ENCODE measurements at places on chromosomes 16 and 17.

GRCh38 chr17:62987136-62987535 lies 21.1 kb downstream of the TANC2 start:
- no peak for DNase-seq

DNA sequence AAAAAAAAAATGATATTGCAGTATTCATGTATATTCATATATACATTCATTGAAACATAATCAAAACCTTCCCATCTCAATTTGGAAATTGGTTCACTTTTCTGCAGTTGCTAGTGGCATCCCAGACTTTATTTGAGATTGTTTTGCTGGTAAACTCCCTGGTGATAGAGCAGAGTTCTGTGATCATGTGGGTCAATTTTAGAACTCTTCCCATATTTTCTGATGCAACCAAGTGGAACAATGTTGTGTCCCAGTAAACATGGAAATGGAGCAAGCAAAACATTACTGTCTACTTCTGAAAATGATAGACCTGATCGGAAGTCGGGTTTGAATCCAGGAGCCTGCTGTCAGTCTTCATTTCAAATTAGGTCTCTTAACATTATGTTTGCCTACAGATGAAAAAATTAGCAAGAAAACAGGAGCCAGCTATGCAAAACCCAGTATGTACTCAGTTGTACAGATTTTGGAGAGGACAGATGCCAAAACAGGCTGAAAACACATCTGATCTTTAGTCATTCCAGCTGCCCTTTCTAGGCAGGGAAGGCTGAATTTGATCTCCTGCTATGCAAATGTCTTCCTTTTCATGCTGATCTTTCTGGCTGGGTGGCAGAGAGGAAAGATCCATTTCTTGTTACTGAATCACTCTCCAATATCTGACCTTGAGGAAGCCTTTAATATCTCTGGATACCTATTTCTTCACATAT lies 786.6 kb upstream of the SOX9 start:
- DNase-seq, result no peak

DNA sequence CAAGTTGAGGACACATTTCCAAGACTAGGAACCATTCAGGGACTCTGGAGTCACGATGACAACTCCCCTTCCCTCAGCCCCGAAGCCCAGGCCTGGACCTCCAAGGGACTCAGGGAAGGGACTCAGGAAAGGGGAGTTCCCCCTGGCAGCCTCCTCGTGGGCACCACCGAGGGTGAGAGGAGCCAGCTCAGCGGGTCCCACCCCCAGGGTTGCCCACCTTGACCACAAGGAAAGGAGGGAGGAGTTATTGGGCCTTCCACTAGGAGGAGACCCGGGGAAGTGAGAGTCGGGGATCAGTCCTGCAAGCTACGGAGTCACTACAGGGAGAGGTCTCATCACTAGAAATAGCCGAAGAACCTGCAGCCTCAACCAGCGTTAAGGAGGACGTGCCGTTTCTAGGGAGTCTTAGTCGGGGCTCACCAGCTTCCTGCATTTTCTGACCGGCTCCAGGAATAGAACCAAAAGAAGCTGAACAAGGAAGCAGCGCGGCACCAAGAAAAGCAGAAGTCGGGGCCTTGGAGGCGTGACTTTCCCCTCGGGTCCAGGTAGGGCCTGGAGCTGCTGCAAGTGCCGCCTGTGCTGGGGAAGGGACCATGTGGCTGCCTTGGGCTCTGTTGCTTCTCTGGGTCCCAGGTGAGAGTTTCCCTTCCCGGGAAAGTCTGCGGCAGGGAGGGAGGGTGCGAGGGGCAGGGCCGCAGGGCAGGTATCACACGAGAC lies at the start of gene CD300A:
Gene CD300A (plus strand): TSS at position 524 of the 717 bp plus-strand sequence. CDS start 70 bp downstream, at position 594.
- DNase-seq, result no peak

DNA sequence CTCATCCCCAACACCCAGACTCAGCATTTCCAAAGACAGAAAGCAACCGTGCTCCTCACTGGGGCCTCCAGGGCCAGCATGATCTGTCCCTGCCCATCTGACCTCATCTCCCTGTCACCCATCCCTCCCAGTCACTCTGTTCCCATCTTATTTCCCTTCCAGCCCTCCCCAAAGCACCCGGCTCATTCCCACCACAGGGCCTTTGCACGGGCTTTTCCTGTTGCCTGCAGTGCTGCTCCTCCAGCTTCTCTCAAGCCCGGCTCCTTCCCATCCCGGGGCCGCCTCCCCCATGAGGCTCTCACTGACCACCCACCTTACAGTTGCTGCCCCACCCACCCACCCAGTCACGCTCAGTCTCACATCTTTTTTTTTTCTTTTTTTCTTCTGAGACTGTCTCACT lies 54.8 kb downstream of the RMI2 start:
- DNase-seq, result no peak

DNA sequence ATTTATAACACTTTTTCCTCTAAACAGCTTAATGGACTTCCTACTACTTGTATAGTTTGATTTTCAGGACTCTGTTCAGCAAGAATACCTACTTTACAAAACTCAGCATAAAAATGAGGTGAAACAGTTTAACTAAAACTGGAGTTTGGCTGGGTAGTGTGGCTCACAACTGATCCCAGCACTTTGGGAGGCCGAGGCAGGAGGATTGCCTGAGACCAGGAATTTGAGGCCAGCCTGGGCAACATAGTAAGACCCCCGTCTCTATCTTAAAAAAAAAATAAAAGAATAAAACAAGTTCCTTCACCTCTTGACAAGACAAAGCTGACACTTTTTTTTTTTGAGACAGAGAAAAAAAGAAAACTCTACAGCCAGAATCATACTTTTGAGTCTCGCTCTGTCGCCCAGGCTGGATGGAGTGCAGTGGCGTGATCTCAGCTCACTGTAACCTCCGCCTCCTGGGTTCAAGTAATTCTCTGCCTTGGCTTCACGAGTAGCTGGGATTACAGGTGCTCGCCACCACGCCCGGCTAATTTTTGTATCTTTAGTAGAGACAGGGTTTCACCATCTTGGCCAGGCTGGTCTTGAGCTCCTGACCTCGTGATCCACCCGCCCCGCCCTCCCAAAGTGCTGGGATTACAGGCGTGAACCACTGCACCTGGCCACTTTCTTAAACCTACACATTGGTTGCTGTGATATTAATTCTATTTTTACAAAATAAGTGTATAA lies 2.6 kb downstream of the PDF start:
- no peak for DNase-seq

GRCh38 chr17:66966704-66967418 lies 2.4 kb downstream of the CACNG4 start:
- peak; percentile 17 for DNase-seq

DNA sequence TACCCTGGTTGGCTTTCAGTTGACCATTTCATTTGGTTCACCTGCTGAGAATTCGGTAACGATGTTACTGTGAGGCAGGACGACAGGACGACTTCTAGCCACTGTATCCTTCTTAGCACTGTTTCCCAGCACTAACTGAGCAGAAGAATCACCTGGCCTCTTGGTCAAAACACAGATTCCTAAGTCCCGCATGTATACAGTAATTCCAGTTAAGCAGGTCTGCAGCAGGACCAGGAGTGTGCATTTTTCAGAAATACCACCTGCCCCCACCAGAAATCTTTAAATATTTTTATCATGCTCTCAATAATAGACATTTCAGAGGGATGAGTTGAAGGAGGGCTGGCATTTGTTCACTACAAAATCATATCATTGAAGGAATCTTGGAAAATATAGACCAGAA lies 22.6 kb downstream of the RSL1D1 start:
- DNase-seq, result no peak

DNA sequence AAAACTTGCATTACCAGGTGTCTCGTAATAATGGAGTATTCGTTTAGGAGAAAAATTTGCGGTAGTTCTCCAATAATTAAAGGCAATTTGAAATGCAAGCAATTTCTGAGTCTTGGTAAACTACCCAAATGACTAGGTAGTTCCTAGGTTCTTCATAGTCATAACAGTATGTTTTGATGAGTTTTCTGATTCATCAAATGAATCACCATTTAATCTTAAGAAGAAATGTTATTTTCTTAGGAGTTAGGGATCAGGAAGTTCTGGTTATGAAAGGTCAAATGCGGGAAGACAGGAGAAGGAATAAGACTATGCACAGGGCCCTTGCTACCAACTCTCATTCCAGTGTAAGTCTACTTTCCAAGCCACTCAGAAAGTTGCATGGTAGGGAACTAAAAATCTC lies 221.5 kb upstream of the SOX9 start:
- no peak for DNase-seq

GRCh38 chr17:1471911-1472821 lies 16.1 kb upstream of the CRK start:
- DNase-seq, result no peak

DNA sequence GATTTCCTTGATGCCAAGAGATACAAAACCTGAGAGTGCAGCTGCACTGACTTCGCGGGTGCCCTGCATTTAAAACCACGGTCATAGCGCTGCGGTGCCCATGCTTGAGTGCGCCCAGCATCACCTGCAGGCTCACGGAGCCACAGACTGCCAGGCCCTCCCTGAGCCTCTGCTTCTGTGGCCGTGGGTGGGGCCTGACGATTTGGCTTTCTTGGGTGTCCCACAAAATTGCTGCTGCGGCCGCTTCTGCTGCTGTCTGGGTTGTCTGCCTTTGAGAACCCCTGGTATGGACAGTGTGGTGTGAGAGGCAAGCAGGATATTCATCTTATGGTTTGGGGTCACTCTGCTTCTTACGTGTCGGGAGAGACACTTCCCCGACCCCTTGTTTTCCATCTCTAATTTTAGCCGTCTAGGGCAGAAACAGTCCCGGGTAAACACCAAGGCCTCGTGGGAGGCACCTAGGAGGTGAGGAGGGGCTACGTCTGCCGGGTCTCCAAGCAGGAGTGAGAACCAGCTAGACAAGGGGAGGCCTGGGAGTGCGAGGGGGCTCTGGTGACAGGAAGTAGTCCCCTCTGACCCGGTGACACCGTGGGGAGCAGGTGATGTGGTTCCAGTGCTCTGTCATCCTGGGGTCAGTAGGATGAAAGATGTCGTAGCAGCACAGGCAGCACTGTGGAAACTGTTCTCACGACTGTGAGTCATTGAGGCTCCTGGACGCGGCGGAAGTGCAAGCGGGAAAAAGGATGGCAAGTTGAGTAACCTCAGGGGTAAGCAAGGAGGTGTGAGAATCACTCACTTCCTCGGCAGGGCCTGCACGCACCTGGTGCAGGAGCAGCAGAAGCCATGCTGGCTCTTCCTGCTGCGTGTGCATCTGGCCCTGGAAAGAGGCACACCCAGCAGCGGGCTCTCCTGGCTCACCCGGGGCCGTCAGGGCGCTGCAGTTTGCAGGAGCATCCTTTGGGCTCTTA lies 176.3 kb downstream of the RPTOR start:
- no peak for DNase-seq

GRCh38 chr16:56779906-56780305 lies 50.0 kb downstream of the NUP93 start:
- no peak for DNase-seq

DNA sequence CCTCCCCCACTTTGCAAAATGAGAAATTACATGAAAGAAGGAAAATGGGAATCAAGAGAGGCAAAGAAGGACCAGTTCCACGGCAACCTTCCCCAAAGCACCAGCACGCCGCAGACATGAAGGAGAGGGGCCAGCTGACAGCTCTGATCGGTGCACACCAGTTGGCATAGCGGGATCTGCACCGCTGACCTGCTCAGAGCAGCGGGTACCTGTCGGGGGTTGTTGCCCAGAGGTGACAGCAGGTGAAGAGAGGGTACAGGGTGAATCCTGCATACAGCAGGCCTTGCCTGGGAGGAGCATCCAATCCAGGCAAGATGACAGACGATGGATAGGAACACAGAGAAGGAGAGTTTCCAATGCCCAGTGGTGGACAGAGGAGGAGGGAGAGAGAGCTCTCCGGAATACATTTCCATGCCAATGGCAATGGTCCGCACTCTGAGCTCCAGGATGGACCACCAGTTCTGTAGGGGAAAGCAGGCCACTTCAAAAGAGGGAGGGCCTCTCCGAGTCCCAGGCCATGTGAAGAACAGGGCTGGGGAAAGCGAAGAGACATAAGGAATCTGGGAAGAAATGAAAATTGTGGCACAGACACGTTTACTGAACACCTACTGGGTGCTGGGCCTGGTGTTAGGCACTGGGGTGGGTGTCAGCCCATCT lies 24.0 kb downstream of the CEP295NL start:
- no peak for DNase-seq

GRCh38 chr16:52535076-52535475 lies 11.9 kb downstream of the TOX3 start:
- no peak for DNase-seq

DNA sequence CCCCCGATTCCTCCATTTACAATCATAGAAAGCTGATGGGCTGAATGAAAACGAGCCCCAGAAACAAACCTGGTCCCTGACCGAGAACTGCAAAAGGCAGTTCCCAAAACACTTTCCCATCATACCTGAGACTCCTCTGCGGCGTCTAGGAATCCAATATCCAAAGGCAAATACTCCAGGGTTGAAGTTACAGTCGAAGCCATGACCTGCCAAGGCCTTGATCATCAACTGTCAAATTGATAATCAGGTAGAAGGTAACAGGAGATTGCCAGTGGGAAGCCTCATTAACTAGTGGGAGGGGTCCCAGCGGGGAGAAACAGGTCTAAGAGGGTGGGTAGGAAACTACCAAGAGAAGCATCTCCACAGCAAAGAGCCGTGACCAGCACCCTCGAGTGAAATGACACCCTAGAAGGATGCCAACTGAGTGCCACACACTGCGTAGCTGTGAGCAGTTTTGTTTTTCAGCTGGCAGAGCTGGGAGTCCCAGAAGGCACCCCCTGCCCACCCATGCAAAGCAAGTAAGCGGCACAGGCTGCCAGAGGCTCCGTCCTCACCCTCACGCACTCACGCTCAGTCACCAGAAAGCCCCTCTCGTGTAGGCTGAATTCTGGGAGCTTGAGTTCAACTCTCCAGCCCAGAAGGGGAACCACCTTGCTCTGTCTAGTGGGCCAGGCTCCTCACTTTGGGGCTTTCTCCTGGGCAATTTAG lies 146.1 kb downstream of the GAS7 start:
- no peak for DNase-seq

DNA sequence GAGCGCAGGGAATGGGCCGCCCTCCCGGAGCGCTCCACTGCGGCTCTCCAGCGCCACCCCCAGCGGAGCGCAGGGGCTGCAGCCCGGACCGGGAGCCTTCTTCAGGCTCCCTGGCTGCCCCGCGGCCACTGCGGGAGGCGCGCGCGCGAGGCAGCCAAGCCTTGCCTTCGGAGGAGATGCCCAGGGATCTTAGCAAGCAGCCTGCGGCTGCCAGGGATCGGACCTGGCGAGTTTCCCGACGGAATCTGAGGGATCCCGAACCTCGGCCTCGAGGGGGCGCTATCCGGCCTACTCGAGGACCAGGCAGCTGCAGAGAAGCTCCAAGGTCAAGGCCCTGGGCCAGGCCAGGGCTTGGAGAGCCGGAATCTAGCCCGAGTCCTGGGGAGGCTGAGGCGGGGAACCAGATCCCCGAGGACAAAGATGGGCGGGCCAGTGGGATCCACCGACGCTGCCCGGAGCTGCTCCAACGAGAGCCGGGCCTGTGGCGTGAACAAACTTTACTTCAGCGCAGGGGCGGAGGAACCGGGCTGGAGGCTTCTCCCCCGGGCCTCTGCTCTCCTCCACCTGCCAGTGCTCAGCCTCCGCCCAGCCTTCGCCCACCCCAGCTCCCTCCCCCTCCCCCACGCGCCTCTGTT lies at the start of gene IRX6:
Gene IRX6 (plus strand): TSS at position 567 of the 635 bp plus-strand sequence. CDS start 889 bp downstream, outside the sequence.
- peak; percentile 5 for DNase-seq

- no peak for DNase-seq
These were observed 114.5 kb upstream of the METRNL start for GRCh38 chr17:82964851-82965341.

Data from HAP-1 (cell line).